Stimulated activated CD4-positive, alpha-beta T cell treated with anti-CD3 and anti-CD28 coated beads, Interleukin-2, amount 100 ng/mL, for 24 hours (primary cell): ENCODE measurements at places on chromosomes 11 and 22.

GRCh38 chr11:95398437-95399112 lies 167.6 kb upstream of the SESN3 start:
- DNase-seq: no peak

GRCh38 chr22:39570226-39570625 lies 327 bp upstream of the CACNA1I start:
- DNase-seq: no peak

- DNase-seq: no peak
Observed at GRCh38 chr11:1966531-1966930, 19.4 kb downstream of the MRPL23 start.

DNA sequence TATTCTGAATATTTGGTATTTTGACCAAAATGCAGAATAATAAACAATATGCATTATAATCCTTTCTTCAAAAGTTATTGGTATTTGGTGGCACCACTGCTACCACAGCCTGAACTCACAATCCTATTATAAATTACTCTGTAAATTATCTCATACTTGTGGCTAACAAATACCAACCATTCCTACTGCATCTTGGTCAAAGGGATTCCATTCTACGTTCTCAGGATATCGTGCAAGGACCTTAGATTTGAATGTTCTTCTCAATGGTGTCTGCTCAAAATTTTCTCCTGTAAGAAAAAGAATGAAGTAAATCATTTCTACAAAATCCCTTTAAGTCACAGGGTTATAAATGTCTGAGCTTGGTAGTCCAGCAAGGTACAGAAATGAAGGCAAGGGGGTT lies 58.7 kb downstream of the DENND5A start:
- DNase-seq: no peak

DNA sequence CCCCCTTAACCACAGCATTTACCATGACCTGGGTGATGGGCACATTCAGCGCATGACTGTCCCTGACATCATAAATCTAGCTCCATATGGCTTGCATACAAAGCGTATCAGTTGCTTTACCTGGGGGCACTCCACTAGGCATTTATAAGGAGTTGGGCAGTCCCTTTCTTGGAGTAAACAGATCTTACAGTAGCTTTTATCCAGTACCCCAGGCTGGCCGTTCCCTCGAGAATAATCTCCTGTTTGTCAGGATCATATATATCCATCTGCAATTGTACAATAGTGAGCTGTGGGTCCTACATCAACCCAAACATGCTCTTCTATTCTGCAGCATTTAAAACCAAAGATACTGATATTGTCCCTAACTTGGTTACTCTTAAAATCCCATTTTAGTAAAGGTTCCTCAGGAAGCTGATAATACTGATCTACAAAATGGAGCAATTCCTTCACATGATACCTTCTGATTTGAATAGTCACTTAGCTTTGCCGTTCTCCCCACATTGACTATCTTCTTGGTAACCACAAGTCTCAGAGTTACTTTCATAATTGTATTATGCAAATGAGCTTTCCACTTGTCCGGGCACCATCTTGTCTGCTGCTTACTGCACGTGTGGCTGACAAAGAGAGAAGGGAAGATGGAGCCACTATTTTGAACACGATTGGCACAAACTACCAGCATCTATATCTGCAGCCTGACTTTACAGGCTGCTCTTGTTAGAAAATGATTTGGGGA lies 205.0 kb downstream of the CWF19L2 start:
- no peak for DNase-seq

DNA sequence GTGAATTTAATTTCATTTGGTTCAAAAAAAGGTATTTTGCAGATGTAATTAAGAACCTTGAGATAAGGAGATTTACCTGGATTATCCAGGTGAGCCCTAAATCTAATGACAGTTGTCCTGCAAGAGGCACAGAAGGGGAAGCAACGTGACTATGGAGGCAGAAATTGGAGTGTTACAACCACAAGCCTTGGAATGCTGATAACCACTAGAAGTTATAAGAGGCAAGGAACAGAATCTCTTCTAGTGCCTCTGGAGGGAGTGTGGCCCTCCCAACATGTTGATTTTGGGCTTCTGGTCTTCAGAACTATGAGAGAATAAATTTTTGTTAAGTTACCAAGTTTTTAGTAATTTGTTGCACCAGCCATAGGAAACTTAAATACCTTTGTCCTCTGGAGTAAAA lies 32.8 kb downstream of the RRM1 start:
- no peak for DNase-seq

- DNase-seq: no peak
Observed at GRCh38 chr11:46855167-46855566, 9.1 kb upstream of the CKAP5 start.

DNA sequence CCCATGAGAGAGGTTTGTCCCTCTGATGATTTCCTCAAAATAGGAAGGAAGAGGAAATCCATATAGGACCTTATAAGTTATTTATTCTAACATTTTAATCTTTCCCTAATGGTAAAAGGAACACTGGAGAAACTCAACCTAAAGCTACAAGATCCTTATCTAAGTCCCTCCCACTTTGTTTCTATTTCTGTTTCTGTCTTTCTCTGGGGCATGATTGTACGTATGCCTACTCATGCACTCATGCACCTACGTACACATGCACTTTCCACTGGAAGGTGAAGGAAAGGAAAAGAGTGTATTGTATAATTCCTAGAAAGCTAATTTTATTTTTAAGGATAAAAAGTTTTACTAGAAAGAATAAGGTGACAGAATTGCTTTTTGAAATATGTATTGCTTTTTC lies 125.0 kb downstream of the RAB38 start:
- DNase-seq: no peak

- no peak for DNase-seq
Observed at GRCh38 chr11:34866375-34866774, 49.8 kb downstream of the APIP start.

- no peak for DNase-seq
Observed at GRCh38 chr11:48101958-48102357, 114.7 kb upstream of the OR4B1 start.

GRCh38 chr11:59510941-59511589 lies at the start of gene OR4D9:
Gene OR4D9 (plus strand): TSS chr11:59511539. CDS start chr11:59514913, 3,374 bp downstream.
- DNase-seq: no peak

- no peak for DNase-seq
Observed at GRCh38 chr11:124793466-124794278, 6.5 kb downstream of the MSANTD2 start.
